Progenitor cell of endocrine pancreas (in vitro differentiated cells): ENCODE measurements at places on chromosomes 1 and 21.

GRCh38 chr1:8455700-8456307 is 137.9 kb downstream of the SLC45A1 start:
- peaks cover 8% of the 10 kb centered on the region for H3K36me3 ChIP-seq
- H3K4me3 ChIP-seq = no peak overlapping the region
- H3K27me3 ChIP-seq = no peaks in the 10 kb centered on the region
- no peak for DNase-seq
- H3K4me1 ChIP-seq = peaks cover 33% of the 10 kb centered on the region
- peak overlapping the region; percentile 71 for H3K27ac ChIP-seq

GRCh38 chr1:112991402-112992120 is 35.6 kb upstream of the SLC16A1 start:
- H3K4me3 ChIP-seq = no peak overlapping the region
- no peaks in the 10 kb centered on the region for H3K36me3 ChIP-seq
- no peak for DNase-seq

- H3K4me3 ChIP-seq = no peak overlapping the region
- no peak for DNase-seq
- H3K36me3 ChIP-seq = no peaks in the 10 kb centered on the region
- no peaks in the 10 kb centered on the region for H3K27me3 ChIP-seq
- H3K27ac ChIP-seq = no peak overlapping the region
These were observed 146.8 kb downstream of the COL11A1 start for GRCh38 chr1:102961549-102961948.

DNA sequence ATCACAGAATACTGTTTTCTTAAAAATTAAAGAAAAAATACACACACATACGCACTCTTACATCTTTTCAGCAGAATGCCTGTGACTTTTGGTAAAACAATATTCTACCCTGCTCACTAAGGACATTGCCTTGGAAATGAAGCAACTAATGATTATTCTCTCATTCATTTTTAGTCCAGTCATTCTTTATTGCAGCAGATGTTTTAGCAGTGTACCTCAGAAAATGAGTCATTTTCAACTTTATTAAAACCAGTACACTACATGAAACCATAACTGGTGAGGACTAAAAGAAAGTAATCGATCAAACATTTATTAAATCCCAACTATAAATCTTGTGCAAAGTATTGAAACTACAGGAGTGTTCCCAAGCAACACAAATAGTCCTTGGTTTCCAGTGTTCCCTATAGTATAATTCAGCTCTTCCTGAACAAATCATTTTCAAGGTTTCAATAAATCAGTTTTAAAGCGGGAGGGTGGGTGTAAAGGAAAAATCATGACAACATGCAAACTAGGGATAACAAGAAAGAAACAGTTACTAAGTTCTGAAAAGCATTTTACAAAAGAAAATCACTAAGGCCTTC is 114.2 kb downstream of the ADGRL4 start:
- H3K27ac ChIP-seq = no peak overlapping the region
- no peaks in the 10 kb centered on the region for H3K27me3 ChIP-seq
- DNase-seq = no peak
- no peaks in the 10 kb centered on the region for H3K36me3 ChIP-seq

DNA sequence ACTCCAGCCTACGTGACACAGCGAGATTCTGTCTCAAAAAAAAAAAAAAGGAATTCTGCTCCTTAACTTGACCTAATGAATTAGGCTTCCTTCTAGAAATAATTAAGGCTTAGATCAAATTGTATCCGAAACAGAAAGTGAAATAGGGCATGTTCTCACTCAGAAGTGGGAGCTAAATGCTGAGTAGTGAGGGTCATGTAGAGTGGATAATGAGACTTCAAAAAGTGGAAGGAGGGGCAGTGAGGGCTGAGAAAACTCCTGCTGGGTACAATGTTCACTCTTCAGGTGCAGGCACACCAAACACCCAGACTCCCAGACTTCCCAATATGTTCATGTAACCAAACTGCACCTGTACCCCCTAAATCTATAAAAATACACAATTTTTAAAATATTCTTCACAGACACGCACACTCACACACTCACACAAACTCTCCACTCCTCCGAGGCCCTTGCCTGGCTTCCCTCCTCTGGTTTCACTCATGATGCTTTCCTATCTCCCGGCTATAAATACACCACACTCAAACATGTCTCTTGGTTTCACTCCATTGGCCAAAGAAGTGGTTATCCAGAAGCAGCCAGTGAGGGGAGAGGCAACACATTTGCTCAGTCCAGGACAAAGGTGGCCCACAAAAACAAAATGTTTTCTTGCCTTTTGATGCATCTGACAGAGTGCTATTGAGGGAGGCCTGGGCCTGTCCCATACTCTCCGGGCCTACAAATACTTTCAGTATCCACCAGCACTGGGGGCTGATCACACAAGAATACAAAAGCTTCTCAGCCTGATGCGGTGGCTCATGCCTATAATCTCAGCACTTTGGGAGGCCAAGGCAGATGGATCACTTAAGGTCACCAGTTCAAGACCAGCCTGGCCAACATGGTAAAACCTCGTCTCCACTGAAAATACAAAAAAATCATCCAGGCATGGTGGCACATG is 249.2 kb downstream of the TOMM20 start:
- no peak for DNase-seq
- H3K27ac ChIP-seq = no peak overlapping the region
- peaks cover 17% of the 10 kb centered on the region for H3K4me1 ChIP-seq
- no peak overlapping the region for H3K4me3 ChIP-seq
- H3K36me3 ChIP-seq = no peaks in the 10 kb centered on the region

DNA sequence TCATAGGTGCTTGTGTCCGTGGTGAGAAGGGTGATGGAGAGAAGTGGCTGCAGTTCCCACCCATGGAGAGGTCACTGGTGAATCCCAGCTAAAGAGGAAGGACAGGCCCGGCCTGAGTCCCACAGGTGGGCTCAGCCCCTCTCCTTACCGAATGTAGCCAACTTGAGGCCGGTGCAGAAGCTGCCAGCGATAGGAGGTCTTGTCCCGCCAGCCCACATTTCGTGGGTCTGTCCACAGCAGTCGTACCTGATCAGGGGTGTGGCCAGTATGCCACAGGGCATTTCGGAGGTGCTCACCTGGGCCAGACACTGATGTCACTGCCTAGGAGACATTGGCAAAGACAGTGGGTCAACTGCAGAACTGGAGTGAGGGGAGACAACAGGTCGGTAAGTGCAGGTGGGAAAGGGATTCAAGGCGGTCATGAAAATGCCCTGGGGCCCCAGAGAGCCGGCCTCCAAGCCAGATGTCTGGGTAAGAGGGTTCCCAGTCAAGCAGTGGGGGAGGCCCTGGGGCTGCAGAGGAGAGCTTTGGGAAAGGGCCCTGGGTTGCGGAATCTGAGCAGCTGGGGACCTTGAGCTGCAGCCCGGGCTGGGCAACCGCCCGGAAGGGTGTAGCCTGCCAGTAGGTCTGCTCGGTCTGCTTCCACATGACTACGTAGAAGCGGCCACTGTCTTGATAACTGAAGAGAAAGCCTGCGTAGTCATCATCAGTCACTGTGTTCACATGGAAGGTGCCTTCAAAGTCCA is 10.6 kb downstream of the THBS3 start:
- peaks cover 26% of the 10 kb centered on the region for H3K4me1 ChIP-seq
- peaks cover 10% of the 10 kb centered on the region for H3K36me3 ChIP-seq
- no peaks in the 10 kb centered on the region for H3K27me3 ChIP-seq
- no peak overlapping the region for H3K27ac ChIP-seq
- no peak for DNase-seq
- peak overlapping the region; percentile 34 for H3K4me3 ChIP-seq

DNA sequence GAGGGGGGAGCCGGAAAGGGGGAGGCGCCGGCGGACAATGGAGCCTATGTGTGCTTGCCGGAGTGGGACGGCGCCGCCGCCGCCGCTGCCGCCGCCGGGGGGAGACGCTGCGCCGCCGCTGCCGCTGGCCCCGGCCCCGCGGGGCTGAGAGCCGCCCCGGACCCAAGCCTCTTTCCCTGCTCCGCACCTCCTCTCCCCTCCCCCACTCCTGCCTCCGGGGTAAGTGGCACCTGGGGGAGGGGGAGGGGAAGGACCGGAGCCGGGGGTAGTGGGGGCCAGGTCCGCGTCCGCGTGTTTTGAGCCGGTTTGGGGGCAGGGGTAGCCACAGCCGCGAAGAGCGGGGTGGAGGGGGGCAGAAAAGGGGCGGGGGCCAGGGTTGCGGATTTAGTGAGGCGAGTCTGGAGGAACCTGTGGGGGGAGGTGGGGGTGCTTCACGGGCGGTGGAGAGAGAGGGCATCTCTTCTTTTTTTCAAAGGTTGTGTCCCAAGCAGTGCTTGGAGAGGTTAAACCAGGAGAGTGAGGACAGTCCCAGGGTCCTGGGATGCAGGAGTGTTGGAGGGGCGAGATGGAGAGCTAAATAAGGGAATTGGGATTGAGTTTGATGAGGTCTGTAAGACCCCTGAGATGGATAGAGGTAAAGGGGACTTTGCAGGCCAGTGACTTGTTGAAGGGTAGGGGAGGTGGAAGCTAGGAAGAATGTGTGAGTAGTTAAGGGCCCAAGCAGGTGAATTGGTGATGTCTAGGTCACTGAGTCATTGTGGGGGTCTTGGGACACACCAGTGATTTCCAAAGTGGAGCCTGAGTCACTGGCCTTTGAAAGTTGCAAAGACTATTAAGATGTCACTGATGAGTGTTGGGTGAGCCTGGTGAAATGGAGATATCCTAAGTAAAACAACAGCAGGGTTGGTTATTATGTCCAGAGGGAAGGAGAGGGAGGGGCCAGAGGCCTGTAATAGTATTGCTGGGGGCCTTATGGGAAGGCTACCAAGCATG is 59.1 kb downstream of the BCL9 start:
- peak overlapping the region; percentile 91 for H3K4me3 ChIP-seq
- DNase-seq = no peak
- no peaks in the 10 kb centered on the region for H3K27me3 ChIP-seq
- H3K4me1 ChIP-seq = peaks cover 28% of the 10 kb centered on the region

GRCh38 chr1:2975466-2976179 is 45.6 kb upstream of the ACTRT2 start:
- H3K4me3 ChIP-seq = no peak overlapping the region
- H3K36me3 ChIP-seq = no peaks in the 10 kb centered on the region
- H3K27me3 ChIP-seq = no peaks in the 10 kb centered on the region
- H3K27ac ChIP-seq = no peak overlapping the region

DNA sequence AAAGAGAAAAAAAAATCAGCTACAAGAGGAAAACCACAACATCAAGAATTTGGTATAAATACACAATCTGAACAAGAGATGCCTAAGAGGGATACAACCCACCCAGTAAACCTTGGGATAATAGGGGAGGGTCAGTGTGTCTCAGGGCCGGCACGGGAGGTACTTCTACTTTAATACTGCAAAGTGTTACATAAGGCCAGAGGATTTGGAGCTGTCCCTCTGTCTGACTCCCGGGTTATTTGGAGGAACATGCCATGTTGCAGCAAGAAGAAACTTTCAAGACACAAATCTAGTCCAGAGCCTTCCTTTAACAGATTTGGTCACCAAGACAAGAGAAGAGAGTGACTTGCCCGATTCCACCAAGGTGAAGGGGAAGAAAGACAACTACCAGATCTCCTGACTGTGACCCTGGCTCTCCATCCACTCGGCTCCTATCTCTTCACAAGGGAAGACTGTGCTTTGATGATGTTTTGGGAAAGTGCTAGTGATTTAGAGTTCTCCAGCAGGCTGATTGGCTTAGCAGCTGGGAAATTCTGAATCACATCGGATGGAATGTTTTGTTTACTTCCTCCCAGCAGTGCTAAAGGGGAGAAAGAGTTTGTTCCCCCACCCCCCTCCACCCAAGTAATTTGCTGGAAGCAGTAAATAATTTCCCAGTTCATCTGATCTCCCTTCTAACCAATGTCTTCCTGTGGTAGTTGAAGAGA is 29.3 kb downstream of the SGIP1 start:
- no peak overlapping the region for H3K27ac ChIP-seq
- H3K27me3 ChIP-seq = no peaks in the 10 kb centered on the region
- H3K4me1 ChIP-seq = peaks cover 10% of the 10 kb centered on the region
- peaks cover 4% of the 10 kb centered on the region for H3K36me3 ChIP-seq

GRCh38 chr1:48776393-48777218 is at the start of gene BEND5:
BEND5 (minus strand) TSS chr1:48776891; CDS start chr1:48776831, 60 bp downstream.
- peaks cover 9% of the 10 kb centered on the region for H3K36me3 ChIP-seq
- peak within 1 kb of the TSS; percentile 100 for H3K4me3 ChIP-seq
- H3K27ac ChIP-seq = peak within 1 kb of the TSS; percentile 93
- H3K27me3 ChIP-seq = peaks cover 5% of the 10 kb centered on the region
- DNase-seq = peak; percentile 62

GRCh38 chr1:155392898-155393411 is 72.3 kb downstream of the RUSC1 start:
- H3K4me1 ChIP-seq = no peaks in the 10 kb centered on the region
- H3K27me3 ChIP-seq = no peaks in the 10 kb centered on the region
- no peak for DNase-seq
- peak overlapping the region; percentile 29 for H3K27ac ChIP-seq
- peaks cover 34% of the 10 kb centered on the region for H3K36me3 ChIP-seq

DNA sequence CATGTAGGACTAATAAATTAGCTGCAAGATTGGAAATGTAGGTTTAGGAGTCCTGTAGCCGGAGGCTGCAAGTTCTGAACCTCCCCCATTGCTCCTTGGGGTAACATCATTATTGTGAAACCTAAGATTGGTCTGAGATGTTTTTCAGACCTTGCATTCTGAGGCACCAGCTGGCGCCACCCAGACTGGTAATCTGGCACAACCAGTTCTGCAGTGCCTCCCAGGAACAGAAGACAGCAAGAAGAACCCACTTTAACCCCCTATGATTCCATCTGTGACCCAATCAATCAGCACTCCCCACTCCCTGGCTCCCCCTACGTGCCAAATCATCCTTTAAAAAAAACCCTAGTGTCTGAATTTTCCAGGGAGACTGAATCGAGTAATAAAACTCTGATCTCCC is 11.6 kb upstream of the DNAJC6 start:
- no peak overlapping the region for H3K27ac ChIP-seq
- H3K27me3 ChIP-seq = no peaks in the 10 kb centered on the region
- H3K4me1 ChIP-seq = no peaks in the 10 kb centered on the region
- H3K4me3 ChIP-seq = no peak overlapping the region
- no peaks in the 10 kb centered on the region for H3K36me3 ChIP-seq

- H3K27ac ChIP-seq = no peak overlapping the region
- no peaks in the 10 kb centered on the region for H3K36me3 ChIP-seq
- no peak overlapping the region for H3K4me3 ChIP-seq
These were observed 31.0 kb downstream of the MATN1 start for GRCh38 chr1:30692201-30692947.

- DNase-seq = no peak
- H3K27ac ChIP-seq = no peak overlapping the region
- H3K4me3 ChIP-seq = no peak overlapping the region
- H3K36me3 ChIP-seq = peaks cover 27% of the 10 kb centered on the region
- H3K27me3 ChIP-seq = peaks cover 21% of the 10 kb centered on the region
These were observed 102.1 kb downstream of the WDR4 start for GRCh38 chr21:42777064-42777756.

- peaks cover 4% of the 10 kb centered on the region for H3K27me3 ChIP-seq
- H3K27ac ChIP-seq = no peak overlapping the region
- no peaks in the 10 kb centered on the region for H3K36me3 ChIP-seq
- H3K4me1 ChIP-seq = peaks cover 9% of the 10 kb centered on the region
These were observed 57.5 kb upstream of the EPS8L3 start for GRCh38 chr1:109821221-109821669.

GRCh38 chr1:6419804-6420453 is at the start of gene HES2:
HES2 (minus strand) TSS chr1:6419919; CDS start chr1:6419820, 99 bp downstream.
- H3K27me3 ChIP-seq = peaks cover 82% of the 10 kb centered on the region
- no peak within 1 kb of the TSS for H3K27ac ChIP-seq
- no peak for DNase-seq
- H3K36me3 ChIP-seq = no peaks in the 10 kb centered on the region

- H3K27me3 ChIP-seq = peaks cover 6% of the 10 kb centered on the region
- no peaks in the 10 kb centered on the region for H3K36me3 ChIP-seq
- no peak for DNase-seq
These were observed 178.6 kb downstream of the GIPC2 start for GRCh38 chr1:78224246-78224785.
